ENCODE measurements at places on chromosomes 3 and 15.

DNA sequence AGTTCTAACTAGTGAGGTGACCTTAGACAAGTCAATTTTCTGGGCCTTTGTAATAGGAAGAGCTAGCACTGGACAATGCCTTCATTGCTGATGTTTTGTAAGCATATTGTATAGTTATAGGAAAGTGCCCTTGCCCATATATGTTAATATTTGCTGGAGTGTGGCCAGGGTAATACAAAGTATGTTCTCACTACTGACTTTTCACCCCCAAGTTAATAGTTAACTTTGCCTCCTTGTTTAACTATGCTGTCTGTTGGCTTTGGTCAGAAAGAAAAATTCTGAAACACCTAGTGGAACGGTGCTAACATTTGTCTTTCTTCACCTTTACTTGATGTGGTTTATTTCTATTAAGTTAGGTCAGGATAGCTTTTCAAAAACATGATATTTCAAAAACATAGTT, 287.4 kb upstream of the CTNNB1 start:
- no peak for DNase-seq

- DNase-seq: peak; percentile 87
These were observed 101.1 kb downstream of the DAPK2 start for GRCh38 chr15:63945007-63945788.

DNA sequence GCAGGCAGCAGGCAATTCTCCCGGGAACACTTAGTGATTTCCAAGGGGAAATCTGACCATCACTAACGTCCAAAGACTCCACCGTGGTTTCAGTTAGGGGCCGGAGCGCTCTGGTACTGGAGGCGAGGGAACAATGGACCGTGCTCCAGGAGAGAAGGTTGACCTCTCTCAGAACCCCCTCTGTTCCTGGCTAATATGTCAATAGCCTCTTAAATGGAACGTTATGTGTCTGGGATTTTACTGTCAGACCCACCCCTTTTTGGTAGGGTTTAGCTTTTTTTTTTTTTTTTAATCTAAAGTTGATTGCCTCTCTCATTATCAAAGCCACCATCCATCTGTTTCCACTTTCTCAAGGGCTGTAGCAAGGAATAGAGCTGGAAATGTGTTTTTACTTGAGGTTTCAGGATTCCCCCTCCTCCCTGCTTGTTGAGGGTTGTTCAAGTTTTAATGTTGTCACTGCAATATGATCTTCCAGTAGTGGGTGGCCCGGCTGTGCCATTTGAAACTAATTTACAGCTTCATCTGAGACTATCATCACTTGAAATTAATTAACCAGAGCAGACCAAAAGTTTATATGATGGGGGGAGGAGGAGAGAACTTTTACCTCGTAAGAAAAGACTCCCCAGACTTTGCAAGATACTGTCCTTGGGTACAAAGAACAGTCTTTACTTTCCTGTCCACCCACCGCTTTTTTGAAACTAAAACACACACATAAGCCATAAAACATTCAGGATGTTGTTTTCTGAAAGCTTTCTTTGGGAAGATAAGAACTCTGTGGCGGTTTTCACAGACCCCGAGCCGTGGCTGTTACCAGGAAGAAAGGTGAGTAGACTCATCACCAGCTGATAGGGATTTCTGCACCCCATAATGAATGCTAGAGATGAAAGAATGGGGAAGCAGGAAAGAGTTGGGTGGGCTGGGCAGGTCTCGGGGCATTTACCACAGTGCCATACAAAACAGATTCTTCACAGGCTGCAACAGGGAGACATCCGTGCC, 187.8 kb downstream of the UACA start:
- no peak for DNase-seq

DNA sequence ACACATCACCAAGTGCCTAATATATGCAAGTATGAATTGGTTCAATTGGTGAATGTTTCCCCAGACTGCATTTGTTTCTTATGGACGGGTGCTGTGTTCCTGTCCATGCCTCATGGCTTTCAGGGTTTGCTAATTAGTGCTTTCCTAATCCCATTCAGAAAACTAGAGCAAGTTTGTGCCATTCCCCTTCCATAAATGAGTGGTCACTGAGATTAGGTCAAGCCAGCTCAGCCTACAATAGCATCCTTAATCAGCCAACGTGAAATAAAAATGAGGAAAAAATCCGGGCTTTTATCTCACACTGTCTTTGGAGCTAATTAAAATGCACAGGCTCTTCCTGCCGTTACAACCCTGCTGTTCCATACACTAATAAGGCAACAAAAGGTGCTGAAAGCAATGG, 788.8 kb downstream of the ROBO1 start:
- DNase-seq: no peak

- no peak for DNase-seq
These were observed 24.8 kb upstream of the MBNL1 start for GRCh38 chr3:152243721-152244516.

GRCh38 chr3:117748131-117748530, 1038.6 kb downstream of the TUSC7 start:
- DNase-seq: no peak
